ENCODE measurements at places on chromosomes 5 and 9. TPM values are rescaled to one million over a fixed set of nuclear protein-coding genes. Genes with fewer than 3 reads are reported as not detected.

The PDLIM4 gene
- total RNA-seq = not detected

The CARD9 gene
- 2.7 TPM for total RNA-seq

The EFNA5 gene
- 9.8 TPM for total RNA-seq

The FOXD4L5 gene
- not detected for total RNA-seq
